ENCODE measurements at places on chromosomes 13 and 19.

- no peak for DNase-seq
These were observed 541.4 kb upstream of the MIR17HG start for GRCh38 chr13:90806016-90806615.

DNA sequence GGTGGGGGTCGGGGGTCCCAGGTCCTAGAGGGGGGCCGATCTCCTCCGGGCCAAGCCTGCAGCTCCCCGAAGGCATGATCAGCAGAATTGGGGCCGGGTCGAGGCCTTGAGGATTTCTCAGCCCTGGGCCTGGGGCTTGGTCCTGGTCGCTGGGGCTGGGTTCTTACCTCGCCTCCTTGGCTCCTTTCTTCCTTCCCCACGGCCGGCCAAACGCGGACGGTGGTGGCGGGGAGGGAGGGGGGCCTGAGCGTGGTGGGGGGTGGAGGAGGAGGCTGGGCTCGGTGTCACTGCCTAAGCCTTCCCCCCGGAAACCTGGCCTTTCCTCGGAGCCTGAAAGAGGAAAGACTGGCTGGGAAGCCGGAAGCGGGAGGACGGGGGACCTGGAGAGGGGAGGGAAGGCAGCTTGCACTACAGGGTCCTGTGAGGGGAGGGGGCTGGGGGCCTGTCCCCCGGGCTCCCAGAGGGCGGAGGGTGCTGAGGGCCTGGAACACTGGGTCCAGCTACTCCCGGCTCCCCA is at the start of gene ZNF579:
Gene ZNF579, minus strand, starts transcription at position 221 of the 517 bp plus-strand sequence. CDS start 1,209 bp downstream, outside the sequence.
- DNase-seq = no peak

GRCh38 chr13:74032325-74032724 is 101.9 kb downstream of the KLF12 start:
- DNase-seq = no peak

DNA sequence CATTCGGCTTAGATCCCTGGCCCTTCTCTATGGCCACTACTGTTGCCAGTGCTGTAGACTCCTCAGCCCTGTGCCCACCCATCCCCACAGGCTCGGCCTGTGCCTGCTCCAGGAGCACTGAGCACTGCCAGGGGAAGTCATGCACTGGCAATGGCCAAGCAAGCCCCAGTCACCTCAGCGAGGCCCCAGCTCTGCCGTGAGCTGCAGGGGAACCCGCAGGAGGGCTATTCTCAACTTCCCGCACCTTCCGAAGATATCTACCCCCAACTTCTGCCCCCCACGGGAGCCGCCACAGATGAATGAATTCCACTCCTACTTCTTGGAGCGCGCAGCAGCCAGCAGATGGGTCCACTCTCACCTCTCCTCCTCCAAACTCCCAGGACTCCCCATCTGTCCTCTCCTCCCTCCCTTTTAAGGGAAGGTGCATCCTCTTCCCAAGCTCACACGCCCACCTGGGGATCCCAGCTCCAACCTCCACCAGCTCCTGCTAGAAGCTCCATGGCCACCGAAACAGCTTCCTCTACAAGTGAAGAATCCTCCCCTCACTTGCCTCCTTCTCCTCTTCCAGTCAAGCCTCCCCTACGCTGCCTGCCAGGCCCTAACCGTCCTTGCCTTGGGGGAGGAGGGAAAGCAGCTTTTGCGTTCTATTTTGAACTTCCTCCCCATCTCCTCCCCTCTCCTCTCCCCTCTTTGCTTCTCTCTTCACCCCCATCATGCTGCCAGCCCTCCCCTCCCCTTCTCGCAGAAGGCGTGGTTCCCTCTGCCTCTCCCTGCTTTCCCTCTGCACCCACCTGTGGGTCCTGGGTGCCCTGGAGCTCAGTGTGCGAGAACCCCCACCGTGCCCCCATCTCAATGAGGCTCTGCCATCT is 52.2 kb downstream of the PEPD start:
- no peak for DNase-seq

DNA sequence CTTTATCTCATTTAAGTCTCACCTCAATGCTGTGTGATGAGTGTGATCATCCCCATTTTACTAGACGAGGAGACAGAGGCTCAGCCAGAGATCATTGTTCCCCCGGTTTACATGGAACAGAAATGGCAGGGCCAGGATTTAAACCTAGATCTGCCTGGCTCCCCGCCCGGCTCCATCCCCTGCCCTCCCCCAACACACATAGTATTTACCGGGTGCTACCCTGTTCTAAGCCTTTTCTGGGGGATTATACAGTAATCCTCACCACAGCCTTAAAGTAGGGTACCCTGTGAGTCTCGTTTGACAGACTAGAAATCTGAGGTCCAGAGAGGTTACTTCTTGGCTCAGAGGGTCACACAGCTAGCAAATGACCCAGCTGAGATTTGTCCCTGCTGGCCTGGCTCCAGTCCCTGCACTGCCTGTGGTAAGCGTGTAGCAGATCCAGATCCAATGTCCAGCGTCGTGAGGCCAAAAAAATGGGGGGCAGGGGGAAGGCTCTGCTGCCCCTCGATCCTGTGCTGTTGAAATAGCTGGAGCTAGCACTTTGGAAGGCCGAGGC is 3.8 kb upstream of the KLC3 start:
- DNase-seq = no peak

DNA sequence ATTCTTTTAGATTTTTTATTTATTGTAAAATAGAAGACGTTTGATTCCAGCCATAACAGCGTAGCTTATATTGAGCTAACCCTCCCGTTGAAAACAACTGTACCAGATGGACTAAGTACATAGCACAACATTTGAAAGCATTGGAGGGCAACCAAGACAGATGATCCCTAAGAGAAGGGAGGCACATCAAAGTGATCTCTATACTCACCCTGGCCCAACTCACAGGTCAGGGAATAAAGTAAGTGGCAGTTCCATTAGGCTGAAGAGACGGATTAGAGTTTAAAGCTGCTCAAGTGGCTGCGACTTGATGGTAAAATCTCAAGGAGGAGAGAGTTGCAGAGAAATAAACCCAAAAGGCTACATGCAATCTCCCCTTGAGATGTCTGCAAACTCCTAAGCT is 65.1 kb upstream of the ITM2B start:
- DNase-seq = no peak

DNA sequence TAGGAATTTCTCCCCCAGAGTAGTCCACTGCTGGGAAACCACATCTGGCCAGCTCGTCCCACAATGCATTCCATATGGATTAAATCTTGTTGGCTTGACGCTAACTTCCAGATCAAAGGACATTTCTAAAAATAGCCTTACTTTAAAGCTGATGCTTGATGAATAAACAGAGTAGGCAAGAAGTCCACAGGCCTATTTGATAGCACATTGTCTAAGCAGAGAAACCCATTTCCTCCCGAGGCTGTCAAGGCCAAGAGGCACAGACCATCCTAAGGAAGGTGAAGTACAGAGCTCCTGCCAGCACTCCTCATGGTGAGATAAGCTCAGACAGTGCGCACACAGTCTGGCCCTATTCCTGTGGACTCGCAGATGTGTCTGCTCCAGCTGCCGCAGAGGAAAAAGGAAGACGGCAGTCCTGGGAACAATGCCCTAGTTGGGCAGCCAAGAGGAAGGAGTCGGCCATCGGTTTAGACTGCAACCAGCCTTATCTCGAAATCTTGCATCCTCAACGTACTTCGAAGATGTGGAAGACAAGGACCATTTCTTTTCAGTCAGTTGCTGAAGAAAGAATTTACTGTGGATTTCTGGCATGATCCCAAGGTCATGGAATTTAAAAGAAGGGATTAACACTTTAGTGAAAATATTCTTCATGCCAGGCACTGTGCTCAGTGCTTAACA is 156.8 kb downstream of the RGCC start:
- no peak for DNase-seq

DNA sequence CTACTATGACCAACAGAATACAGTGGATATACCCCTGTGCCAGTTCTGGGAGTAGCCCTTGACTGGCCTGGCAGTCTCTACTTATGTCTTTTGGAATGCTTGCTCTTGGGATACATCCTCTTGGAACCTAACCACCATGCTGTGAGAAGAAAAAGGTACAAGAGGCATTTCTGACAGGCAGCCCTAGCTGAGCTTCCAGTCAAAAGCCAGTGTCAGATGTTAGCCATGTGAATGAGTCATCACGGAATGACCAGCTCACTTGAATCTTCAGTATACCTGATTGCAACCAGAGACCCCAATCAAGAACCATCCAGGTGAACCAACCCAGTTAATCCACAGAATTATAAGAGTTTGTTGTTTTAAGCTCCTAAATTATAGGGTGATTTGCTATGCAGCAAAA is 4.1 kb downstream of the CCDC169 start:
- DNase-seq = no peak

- no peak for DNase-seq
These were observed 9.2 kb upstream of the ZNF358 start for GRCh38 chr19:7506385-7507328.

DNA sequence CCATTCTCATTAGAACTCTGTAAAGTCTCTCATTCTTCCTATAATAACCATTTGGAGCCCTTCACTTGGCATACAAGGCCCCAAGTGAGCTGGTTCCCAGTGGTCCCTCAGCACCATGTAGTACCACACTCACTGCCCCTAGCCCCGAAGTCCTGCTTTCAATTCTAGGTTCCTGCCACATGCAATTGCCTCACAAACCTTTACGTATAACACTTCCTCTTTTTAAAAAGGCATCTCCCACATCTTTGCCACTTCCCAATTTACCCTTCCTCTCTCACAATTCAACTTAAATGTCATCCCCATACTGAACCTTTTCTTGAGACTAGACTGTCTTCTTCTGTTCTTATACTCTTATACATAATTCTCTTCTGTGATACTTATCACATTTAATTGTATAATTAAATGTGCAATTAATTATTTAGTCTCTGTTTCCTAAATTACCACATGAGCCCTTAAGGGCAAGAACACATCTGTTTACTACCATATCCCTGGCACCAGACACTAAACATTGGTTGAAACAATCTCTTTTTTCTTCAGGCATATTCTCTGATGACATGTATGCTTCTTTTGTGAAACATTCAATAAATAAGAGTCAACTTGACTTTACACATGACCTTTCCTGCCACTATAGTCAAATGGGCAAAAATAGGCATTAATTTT is 304.0 kb downstream of the SPRY2 start:
- DNase-seq = no peak

GRCh38 chr13:111392486-111392885 is 72.0 kb downstream of the TEX29 start:
- DNase-seq = no peak

GRCh38 chr19:40231544-40232424 is 5.3 kb upstream of the CCNP start:
- no peak for DNase-seq

GRCh38 chr19:45305421-45305820 is 17.3 kb downstream of the CKM start:
- DNase-seq = no peak

DNA sequence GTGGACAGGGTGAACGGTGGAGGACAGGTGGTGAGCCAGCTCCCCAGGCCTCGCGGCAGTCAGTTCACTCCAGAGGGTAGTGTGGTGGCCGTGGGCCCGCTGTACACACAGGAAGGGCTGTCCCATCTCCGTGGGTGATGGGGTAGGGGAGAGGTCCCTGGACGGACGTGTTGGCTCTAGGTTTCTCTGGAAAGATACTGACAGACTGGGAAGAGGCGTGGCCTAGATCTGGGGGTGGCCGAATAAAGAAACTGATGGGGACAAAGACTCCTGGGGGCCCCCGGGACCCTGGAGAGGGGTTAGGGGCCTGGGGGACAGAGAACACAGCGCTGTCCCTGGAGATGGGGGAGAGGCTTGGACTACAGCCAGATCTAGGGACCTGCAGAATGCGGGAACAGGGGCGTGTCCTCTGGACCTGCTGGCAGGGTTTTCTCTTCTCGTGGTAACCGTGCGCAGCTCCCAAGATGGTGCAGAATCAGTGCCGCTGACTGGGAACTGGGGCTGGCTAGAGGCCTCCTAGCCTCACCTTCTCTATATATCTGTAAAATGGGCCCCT is 4.0 kb upstream of the PRAM1 start:
- DNase-seq = no peak

GRCh38 chr19:48614436-48615230 is at the start of gene FAM83E:
FAM83E (minus strand) TSS chr19:48615076; CDS start chr19:48613372, 1,704 bp downstream.
- DNase-seq = no peak

- DNase-seq = peak; percentile 45
These were observed 814 bp downstream of the S1PR2 start for GRCh38 chr19:10230173-10230860.

DNA sequence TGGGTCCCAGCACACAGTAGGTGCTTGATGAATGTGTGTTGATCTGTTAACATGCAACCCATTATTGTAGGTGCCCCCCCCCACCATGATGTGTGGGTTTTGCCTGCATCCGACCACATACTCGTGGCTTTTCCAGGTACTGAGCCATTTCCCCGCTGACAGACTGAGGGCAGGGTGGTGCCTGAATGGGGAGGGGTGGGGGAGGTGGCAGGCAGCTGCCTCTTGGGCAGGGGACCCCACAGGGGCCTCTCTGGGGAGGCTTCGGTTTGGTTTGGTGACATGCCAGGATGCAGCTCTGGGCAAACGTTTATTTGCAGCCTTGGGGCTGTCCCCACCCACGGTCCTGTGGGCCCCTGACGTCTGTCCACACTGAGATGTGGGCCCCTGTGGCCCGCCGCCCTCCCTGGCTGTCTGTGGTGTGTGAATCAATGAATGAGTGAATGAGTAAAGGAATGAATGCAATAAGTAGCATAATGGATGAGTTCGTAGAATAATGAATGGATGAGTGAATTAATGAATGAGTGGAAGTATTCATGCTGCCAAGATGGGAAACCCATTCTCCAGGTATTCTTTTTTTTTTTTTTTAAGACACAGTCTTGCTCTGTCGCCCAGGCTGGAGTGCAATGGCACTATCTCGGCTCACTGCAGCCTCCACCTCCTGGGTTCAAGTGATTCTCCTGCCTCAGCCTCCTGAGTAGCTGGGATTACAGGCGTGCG is 9.0 kb upstream of the JUND start:
- DNase-seq = peak; percentile 51

- DNase-seq = no peak
These were observed 31.3 kb upstream of the ZMYM2 start for GRCh38 chr13:19927117-19927748.

- DNase-seq = no peak
These were observed 76.9 kb downstream of the COL4A1 start for GRCh38 chr13:110229905-110230563.

DNA sequence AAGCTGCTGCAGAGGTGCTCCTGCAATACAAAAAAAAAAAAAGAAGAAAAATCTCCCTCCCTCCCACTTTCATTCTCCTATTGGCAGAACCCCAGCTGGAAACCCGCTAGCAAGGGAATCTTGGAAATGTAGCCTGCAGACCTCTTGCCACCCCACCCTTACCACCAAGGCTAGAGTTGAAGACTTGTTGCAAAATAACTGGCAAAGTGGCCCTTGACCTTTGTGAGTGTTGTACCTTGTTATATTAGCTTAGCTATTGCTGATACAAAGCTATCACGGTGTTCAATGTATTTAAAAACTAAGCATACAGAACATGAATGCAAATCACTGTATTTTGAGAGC is 57.5 kb upstream of the KCTD4 start:
- DNase-seq = no peak

DNA sequence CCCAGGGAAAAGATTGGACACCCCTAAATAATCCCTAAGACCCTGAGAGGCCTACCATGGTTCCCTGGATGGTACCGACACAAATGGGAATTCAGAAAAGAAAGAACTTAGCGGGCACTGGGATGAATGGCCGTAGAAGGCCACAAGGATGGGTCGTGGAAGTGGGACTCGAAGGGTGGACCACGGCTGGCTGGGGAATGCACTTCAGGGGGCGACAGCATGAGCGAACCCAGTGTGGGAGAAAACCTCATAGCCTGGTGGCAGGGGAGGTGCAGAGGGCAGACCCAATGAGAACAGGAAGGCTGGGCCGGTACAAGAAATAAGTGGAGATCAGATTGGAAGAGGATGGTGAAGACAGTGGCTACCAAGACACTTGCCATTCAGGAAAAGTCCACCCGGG is 28.7 kb downstream of the LATS2 start:
- DNase-seq = no peak
